Fibroblast of skin of back (primary cell): ENCODE measurements at places on chromosomes 4 and X.

- no peak for DNase-seq
Observed at GRCh38 chr4:39451423-39452023, 7.2 kb downstream of the RPL9 start.

DNA sequence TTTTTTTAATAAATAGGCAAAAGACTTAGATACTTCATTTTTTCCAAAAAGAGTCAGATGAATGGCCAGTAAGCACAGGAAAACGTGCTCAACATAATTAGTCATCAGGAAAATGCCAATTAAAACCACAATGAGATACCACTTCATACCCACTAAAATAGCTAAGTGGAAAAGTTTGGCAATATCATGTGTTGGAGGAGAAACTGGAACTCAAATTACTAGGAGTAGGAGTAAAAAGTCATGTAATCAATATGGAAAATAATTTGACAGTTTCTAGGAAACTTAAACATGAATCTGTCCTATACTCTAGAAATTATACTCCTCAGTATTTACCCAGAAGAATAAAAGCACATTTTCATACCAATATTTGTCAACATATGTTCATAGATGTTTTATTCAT is 449.8 kb downstream of the INPP4B start:
- peak; percentile 49 for DNase-seq

- DNase-seq, result peak; percentile 1
Observed at GRCh38 chr4:46886711-46887110, 22.3 kb downstream of the COX7B2 start.

DNA sequence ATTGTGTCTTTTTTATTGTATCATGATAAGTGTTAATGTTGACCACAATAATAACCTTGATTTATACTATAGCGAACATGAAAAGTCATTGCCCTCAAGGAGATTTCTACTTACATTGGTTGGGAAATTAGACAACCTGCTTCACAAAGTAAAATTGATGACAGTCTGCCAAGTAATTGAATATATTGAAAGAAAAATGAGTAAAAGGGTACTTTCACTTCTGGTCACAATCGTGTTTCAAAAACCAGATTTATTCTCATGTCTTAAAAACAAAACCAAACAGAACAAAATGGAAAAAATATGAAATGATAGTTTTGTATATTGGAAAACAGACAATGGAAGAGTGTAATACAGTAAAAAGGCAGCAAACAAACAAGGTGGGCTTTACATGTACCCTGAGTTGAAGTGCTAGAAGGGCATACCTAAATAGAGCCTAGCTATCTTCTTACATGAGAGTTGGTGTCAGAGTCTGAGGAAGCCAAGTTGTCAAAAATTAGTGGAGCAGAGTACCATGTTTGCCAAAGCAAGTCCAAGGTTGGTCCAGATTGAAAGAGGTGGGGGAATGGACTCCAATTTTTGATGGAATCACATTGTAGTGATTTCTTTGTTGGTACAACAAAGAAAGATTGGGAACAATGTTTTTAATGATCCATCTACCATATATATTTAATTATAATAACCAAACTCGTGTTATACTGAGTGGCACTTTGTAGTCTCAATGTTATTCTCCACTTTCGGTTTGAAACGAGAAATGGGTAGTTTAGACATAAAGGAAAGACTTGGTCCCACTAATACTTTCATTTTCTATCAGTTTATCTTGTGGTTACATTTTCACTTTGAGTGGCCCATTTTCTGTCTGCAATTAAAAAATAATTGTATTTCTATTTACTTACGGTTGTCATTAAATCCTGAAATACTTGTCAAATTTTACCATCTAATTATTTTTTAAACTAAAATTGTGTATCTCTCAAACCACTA is 775.6 kb downstream of the STIM2 start:
- DNase-seq, result no peak

DNA sequence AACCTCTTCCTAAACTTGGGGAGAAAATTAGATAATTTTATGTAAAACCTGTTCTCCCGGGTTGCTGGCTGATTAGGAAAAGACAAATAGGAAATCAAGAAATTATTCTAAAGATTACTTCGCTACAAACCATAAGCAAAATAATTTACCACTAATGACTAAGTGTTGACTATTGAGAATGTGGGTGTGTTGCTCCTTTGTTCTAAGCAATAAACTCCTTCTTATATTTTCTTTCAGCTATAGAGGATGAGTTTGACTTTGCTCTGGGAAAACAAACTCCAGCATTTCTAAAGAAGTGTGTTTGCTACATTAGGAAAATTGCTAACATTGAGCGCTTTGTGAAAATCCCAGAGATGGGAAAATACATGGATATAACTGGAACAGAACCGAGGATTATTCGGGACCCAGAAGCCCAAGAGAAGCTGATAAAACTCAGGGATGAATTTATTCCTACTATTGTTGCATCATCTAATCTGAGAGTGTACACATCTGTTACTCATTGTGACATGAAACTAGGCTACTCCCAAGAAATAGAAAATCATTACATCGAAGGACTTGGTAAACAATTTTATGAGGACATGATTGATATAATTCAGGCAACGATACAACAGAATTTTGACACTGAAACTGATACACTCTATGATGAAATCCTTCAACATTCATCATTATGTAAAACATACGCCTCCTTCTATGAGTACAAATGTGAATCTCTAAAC is 194.2 kb downstream of the NWD2 start:
- no peak for DNase-seq

- no peak for DNase-seq
Observed at GRCh38 chrX:9475984-9476383, 11.1 kb downstream of the TBL1X start.

- no peak for DNase-seq
Observed at GRCh38 chr4:183130328-183131155, 31.5 kb downstream of the WWC2 start.

DNA sequence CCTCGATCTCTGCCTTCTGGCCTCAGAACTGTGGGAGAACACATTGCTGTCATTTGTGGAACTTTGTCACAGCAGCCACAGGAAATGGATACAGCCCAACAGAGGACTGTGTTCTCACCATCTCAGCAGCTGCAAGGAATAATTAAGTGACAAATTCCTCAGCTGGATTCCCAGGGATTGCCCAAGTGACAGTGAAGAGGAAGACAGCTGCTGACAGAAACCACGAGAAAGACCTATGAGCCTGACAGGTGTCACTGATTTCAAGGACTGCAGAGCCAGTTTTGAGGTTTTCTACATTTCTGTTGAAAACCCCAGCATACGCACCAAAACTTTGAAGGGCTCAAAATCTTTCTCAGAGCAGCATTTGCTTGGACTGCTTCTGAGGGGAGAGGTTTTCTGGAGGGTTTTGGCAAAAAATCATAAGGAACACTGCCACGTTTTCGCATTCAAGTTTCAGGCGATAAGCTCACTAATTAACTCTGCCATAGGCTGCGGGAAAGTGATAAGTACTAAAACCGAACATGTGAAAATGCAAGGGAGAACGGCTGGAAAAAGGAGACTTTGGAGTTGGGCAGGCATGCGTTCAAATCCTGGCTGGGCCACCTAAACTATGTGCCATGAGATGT is 88.8 kb downstream of the DRD5 start:
- DNase-seq, result no peak
